ENCODE measurements at places on chromosomes 5 and 9. TPM values are rescaled to one million over a fixed set of nuclear protein-coding genes. Genes with fewer than 3 reads are reported as not detected.

DNA sequence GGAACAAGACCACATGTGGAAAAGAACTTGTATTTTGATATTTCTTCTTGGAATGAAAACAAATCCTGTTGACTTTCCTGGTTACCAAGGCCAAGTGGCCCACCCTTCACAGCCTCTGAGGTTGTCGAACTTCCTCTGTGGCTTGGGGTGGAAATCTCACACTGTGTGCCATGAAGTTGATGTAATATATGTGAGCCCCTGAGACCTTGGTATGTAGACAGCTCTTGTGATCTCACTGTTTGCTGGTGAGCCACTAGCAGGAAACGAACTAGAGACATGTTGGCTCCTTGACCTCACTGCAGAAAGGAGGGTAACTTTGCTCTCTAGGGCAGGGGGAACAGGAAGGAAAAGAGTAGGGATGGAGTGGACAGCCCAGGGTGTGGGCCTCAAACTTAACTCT is 159.4 kb downstream of the ARHGAP26 start:
- DNase-seq: no peak

DNA sequence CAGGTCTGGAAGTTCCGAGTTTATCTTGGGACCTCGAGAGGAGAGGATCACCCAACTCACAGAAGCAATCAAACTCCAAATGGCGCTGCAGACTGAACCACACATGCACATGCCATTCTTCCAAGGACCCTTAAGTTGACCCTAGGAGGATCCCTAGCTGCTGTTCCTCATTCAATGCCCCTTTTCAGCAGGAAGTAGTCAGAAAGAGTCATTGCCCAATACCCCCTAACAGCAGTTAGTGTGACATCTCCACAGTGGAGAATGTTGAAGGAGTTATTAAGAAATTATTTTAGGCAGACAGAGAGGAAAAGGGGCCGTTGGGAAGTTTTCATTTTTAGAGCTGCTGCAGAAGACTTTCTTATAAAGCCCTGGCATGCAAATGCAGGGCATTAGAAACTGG is 229.9 kb upstream of the DAB2 start:
- no peak for DNase-seq

- no peak for DNase-seq
Observed at GRCh38 chr9:123033864-123034601, 566 bp downstream of the GPR21 start.

GRCh38 chr5:63686938-63687337 is 275.3 kb downstream of the HTR1A start:
- no peak for DNase-seq

DNA sequence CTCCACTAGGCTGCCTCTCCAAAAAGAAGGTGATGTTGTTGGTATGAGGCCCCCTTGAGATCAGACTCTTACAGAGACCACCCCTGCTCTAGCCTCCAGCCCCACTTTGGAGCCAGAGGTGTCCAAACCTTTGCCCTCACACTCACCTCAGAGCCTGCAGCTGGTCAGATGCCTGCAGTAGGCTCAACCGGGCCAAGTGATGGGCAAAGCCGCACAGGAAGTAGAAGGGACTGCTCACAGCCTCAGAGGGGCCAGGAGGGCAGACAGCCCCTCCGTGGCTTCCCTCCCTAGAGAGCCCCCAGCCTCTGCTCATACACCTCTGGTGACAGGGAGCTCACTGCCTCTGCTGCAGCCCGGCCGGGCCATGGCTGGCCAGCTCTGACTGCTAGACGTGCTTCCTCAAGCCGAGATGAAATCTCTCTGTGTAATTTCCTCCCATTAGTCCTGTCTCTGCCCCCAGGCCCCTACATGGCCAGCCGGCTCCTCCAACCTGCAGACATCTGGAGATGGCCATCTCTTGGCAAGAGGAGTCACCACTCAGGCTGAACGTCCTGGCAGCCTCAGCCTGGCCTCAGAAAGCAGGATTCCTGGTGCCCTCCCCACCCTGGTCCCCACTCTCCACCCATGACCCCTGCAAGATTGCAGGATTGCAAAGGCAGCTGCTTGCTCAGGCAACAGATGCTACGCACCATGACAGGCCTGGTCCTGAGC is 7.3 kb upstream of the TCF7 start:
- no peak for DNase-seq

GRCh38 chr9:133927041-133927440 is 65.1 kb downstream of the VAV2 start:
- DNase-seq: peak; percentile 14

DNA sequence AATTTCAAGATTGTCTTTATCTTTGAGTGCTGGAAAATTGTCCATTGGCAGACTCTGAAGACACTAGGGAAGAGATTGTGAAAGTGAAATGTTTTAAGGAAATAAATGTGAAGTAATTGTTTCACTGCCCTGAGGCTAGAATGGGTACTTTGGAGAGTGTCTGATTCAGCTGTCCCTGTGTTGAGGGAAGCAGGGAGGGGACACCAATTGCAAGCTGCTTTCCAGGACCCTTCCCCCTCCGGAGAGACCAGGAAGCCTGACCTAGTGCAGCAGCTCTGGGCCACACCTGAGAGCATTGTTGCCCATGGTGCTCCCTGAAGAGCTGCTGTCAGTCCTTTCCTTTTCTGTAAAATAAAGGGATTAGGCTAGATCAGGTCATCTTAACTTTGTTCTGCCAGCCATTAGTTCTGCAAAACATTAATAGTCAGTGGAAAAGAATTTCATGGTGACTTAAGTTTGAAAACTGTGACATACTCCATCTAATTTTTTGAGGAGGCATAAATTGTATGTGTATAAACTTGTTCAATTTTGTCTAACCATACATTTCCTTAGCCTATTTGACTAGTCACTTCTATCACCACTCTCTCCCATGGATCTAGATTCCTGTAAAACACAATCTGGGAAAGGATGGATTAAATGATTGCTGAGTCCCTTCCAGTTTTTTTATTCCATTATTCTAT is 18.8 kb downstream of the MAP1B start:
- peak; percentile 16 for DNase-seq

- DNase-seq: no peak
Observed at GRCh38 chr5:132067941-132068808, 5.4 kb upstream of the CSF2 start.

DNA sequence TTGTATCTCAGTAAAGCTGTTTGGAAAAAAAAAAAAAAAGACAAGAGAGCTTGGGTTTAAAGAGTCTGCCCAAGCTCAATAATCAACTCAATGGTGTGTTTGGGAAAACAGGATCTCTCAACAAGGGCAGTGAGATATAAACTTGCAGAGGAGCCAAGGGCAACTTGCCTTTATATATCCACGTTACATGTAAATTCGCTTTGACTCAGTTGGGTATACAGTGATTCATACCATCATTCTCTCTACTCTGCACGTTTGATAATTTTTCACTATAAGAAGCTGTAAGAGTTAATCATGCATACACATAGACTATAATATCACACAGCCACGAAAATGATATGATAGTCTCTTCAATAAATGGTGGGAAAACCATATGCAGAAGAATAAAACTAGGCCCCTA is 24.9 kb downstream of the ADAM19 start:
- no peak for DNase-seq

- DNase-seq: no peak
Observed at GRCh38 chr9:22308177-22308576, 138.4 kb upstream of the DMRTA1 start.

GRCh38 chr9:109585796-109586195 is 87.7 kb upstream of the PTPN3 start:
- no peak for DNase-seq

GRCh38 chr9:116145036-116145435 is 8.6 kb upstream of the PAPPA start:
- no peak for DNase-seq

DNA sequence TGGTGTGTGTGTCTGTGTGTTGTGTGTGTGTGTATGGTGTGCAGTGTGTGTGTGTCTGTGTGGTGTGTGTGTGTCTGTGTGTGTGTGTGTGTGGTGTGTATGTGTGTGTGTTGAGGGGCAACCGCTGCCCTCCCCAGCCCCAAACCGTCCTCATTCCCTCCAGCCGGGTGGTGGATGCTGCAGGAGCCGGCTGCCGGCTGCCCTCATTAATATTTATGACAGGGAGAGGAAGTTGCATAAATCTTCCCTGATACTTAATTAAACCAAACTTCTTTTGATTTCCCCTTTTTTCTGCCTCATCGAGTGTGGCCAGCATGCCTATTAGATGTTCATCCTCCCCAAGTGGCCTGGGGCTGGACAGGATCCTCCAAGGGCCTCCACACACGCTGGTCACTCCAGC is 121.4 kb upstream of the MVB12B start:
- DNase-seq: no peak

The CCDC192 gene
- not detected for polyA plus RNA-seq

The KCNMB1 gene
- not detected for polyA plus RNA-seq

The CDC20B gene
- polyA plus RNA-seq: 0.05 TPM

The EQTN gene
- polyA plus RNA-seq: not detected
